ENCODE measurements at places on chromosomes 16 and 17. TPM values are rescaled to one million over a fixed set of nuclear protein-coding genes. Genes with fewer than 3 reads are reported as not detected.

The PMFBP1 gene
- not detected for polyA plus RNA-seq

The CA7 gene
- polyA plus RNA-seq, result not detected

The LRRC37A gene
- polyA plus RNA-seq, result 1.0 TPM

The MT3 gene
- polyA plus RNA-seq, result not detected

The CMTM1 gene
- not detected for polyA plus RNA-seq

All from naive B cell (primary cell).